ENCODE measurements at places on chromosomes 7 and 10.
A peak's percentile ranks its signal among the peaks of the same experiment; 100 is the strongest.

DNA sequence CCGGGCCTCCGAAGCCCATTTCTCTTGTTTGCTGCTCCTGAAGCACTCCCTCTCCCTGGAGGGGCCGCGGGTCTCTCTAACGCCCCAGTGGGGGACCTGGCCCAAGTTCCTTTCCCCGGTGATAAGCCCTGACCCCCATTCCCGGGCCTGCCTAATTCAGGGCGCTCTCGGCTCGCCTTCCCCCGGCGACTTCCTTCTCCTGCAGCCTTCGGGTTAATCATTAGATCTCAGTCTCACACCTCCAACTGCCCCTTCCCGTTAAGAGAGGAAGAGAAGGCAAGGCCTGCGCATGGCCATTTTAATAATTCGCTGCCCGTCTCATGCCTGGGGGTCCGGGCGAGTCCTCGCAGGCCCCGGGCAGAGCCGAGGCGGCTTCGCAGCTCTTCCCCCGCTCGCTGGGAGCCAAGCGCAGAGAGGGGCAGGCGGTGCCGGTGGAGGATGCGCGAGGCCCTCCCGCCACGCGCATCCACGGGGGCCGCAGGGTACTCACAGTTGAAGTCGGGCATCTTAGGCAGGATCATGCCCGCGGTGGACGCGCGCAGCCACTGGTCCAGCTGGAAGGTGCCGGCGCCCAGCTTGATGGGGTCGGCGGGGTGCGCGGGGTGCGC, 1.2 kb downstream of the MNX1 start:
- no peak for DNase-seq

GRCh38 chr7:72283309-72283708, 128.8 kb downstream of the CALN1 start:
- DNase-seq: no peak

DNA sequence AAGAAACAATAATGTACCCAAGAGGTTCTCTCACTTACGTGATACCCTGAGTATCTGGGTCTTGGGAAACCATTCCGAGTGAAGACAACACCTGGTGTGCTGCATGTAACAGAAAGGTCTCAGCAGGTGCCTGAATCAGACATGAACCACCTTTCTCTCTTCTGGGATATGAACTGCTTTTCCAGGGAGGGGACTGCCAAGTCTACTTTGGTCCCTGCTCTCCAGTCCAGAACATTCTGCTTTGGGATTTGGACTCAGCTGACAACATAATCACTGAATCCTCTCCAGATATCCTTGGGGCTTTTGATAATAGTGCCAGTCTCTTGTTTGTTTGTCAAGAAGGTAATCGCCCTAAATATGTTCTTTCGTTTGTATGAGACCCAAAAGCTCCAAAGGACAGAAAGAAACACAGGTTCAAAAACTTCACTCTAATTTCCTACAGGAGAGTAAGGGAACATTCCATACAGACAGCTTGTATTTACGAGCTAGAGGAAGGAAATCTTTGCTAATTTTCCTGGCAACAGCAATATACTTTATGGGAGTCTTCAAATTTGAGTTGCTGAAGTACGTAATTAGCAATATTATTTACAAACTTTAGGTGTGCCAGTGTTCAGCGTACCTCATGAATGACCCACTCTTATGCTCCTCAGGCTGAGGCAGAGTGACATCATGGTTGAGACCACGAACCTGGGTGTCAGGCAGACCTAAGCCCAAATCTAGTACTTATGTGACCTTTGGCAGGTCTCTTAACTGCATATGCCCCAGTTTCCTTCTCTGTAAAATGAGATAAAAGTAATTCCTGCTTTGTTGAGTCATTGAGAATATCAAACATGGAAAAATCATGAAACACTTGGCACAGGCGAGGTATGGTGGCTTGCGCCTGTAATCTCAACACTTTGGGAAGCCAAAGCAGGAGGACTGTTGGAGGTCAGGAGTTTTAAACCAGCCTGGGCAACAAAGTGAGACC, 5.4 kb downstream of the ABLIM1 start:
- DNase-seq: no peak

DNA sequence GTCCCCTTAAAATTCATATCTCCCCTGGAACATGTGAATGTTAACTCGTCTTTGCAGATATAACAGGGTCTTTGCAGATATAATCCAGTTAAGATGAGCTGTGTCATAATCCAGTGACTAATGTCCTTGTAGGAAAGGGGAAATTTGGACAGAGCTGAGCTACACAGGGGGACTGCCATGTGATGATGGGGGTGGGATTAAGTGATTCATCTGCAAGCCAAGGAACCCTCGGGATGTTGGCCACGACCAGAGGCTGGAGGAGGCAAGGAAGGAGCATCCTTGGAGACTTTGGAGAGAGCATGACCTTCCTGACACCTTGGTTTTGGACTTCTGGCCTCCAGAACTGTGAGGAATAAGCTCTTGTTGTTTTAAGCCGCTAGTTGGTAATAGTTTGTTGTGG, 153.9 kb upstream of the PCBD1 start:
- DNase-seq: no peak

DNA sequence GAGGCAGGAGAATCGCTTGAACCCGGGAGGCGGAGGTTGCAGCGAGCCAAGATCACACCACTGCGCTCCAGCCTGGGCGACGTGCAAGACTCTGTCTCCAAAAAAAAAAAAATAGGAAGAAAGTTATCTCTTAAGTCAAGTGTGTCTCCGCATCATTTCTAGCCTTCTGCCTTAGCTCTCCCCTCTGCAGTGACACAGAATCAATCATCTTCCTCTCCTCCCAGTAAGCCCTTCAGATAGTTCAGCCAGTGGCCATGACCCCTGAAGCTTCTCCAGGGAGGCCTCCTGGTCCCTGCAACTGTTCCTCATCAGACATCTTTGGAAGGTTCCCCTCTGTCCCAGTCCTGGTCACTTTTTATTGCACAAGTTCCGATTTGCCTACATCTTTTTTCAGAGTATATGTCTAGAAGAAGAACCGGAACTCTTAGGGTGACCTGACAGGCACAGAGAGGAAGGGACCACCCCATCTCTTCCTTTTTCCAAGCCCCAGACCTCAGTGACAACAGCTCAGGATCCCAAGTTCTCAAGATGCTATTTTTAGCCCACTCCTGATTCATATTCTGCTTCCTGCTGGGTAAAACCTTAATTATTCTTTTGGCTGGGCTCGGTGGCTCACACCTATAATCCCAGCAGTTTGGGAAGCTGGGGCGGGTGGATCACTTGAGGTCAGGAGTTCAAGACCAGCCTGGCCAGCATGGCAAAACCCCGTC, 6.6 kb upstream of the RHBDD2 start:
- DNase-seq: no peak

DNA sequence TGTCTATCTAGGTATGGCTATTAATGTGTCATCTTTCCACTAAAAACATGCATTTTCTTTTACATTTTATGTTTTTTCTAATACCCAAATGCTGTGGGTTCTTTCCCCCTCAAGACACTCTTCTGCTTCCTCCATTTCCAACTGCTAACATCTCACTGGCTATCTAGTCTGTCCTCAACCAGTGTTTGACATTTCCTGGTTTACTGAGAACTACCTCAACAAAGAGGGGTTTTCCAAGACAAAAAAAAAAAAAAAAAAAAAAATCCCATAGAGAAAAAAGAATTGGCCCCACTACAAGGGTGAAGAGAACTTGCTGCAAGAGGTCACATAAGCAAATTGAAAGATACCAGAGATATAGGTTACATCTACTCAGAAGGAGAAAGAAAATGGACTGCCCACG, 359.7 kb downstream of the CRPPA start:
- no peak for DNase-seq

DNA sequence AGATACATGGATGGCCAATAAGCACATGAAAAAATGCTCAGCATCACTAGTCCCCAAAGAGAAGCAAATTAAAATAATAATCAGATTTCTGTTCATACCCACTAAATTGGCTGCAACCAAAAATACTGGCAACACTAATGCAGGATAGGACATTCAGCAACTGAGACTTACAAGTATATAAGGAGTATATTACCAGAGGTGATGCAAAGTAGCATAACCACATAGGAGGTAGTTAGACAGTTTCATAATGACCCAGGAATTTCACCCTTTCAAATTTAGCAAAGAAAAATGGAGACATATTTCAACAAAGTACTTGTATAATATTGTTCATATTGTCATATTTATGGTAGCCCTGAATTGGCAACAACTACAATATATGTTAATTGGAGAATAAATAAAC, 727.8 kb downstream of the GRID1 start:
- DNase-seq: no peak

DNA sequence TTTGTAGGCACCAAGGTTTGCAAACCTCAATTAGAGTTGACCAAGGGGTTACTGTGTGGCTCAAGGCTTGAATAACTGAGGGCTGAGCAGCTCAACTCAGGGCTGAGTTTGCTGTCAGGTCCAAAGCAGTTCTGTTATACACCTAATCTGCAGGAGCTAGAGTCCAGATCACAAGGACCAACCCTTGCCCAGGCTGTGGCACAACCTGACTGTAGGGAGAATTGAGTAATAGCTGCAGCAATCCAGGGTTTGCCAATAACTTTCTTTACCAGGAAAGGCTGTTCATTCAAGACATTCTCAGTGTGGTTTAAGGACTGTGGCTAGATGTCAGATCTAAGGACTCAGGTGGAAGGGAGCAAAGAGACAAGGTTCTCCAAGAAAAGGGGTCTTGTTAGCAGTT, 115.6 kb upstream of the IMMP2L start:
- DNase-seq: no peak

- no peak for DNase-seq
Measured at GRCh38 chr10:12934777-12935176, 66.7 kb downstream of the CCDC3 start.

GRCh38 chr7:46603780-46604179, 682.7 kb upstream of the IGFBP3 start:
- peak; percentile 96 for DNase-seq

GRCh38 chr10:1308173-1308961, 252.2 kb downstream of the WDR37 start:
- DNase-seq: no peak

DNA sequence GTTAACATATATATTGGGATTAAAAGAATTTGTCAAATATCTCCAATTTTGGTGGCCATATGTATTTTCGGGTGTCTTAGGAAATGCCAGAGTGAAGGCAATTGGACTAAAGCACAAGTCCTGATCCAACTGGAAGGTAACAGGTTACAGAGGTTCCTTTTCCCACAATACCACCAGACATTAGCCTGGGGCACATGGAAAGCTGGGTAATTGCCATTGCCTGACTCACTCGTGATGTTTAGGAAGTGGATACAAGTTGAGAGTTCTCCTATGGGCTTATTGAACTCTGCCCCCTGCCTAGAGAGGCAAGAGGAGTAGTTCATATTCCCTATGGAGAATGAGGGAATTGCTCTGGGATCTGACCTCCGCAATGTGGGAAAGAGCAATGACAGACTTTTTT, 5.7 kb downstream of the DNAH11 start:
- DNase-seq: no peak

DNA sequence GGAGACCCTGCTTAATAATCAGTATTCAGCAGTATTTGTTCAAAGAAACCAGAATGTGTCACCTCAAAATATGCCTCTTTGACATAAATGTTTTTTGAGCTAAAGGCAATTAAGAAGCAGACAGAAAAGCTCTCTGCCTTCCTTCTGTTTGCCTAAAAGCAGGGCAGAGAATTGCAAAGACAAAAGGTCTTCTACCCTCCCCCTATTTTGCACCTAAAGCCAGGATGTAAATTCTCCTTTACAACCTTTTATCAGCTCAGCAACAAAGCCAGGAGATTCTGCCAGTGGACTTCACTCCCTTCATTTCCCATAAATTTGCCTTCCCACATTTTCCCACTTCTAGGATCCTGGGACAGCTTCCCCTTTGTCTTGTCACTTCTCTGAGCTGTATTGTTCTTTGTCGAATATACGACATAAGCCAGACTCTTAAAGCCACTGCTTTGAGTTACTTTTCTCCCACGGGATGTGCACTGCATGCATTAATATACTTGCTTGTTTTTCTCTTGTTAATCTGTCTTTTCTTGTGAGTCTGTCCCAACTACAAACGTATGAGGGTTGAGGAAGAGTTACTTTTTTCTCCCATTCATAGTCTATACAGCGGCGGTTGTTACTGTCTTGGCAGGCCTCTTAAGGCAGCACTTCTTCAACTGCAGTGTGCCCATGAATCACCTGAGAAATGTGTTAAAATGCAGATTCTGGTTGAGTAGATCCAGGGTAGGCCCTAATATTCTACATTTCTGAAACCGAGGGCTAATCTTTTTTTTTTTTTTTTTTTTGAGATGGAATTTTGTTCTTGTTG, 48.2 kb downstream of the ST8SIA6 start:
- DNase-seq: no peak

GRCh38 chr10:118027397-118027796, 19.3 kb downstream of the RAB11FIP2 start:
- DNase-seq: no peak

- no peak for DNase-seq
Measured at GRCh38 chr7:26451997-26452396, 160.3 kb downstream of the SNX10 start.

GRCh38 chr7:21251151-21251800, 176.6 kb upstream of the SP4 start:
- no peak for DNase-seq

- DNase-seq: no peak
Measured at GRCh38 chr7:123770378-123770777, 21.6 kb upstream of the WASL start.

DNA sequence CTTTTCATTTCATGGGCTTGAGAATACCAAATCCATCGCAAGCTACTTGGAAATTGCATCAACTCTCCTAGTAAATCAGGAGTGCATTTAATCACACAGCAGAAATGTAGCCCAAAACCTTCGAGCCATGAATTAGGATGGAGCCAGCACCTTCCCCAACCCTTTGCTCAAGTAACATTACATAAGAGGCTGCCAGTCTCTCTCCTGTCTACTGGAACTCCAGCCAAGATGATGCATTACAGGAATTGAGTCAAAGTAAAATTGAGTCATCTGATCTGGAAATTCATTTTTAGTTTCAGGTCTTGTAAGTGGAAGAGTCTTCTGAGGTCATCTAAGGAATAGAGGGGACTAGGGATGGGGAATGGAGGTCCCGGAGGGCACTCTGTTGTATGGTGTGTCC, 69.7 kb upstream of the FHIP2A start:
- DNase-seq: no peak

GRCh38 chr7:87628780-87629569, 777 bp downstream of the RUNDC3B start:
- peak; percentile 17 for DNase-seq

- DNase-seq: peak; percentile 41
Measured at GRCh38 chr7:51187941-51188340, 128.7 kb downstream of the COBL start.

- DNase-seq: no peak
Measured at GRCh38 chr7:78677391-78677790, 776.1 kb downstream of the MAGI2 start.

DNA sequence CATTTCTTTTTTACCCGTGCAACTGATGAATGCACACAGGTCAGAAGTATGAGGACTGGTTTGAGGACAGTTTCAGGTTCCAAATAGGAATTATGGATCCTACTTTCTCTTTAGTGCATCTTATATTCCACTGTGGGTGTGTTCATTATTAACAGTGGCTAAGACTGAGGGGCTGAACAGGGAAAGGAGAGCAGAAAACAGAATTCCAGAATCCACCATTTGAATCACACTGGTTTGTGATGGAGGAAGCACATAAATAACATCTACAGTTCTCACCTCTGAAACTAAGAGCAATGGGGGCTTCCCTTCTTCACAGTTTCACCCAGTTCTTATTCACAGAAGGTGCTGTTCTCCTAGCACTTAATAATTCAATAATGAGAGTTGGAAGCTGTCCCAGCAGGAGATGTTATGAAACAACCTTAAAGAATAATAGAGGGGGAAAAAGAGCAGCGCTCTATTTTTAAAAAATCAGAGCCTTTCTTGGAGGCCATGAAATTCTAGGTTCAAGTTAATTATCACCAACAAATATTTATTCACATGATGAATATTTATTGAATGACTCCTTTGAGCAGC, 205.1 kb downstream of the CREB5 start:
- no peak for DNase-seq

- DNase-seq: no peak
Measured at GRCh38 chr7:143042159-143042789, 9.9 kb upstream of the OR6V1 start.
